Activated CD8-positive, alpha-beta T cell treated with anti-CD3 and anti-CD28 coated beads for 36 hours (primary cell): ENCODE measurements at places on chromosomes 2 and 18. TPM values are rescaled to one million over a fixed set of nuclear protein-coding genes. Genes with fewer than 3 reads are reported as not detected.
A peak's percentile ranks its signal among the peaks of the same experiment; 100 is the strongest.

DNA sequence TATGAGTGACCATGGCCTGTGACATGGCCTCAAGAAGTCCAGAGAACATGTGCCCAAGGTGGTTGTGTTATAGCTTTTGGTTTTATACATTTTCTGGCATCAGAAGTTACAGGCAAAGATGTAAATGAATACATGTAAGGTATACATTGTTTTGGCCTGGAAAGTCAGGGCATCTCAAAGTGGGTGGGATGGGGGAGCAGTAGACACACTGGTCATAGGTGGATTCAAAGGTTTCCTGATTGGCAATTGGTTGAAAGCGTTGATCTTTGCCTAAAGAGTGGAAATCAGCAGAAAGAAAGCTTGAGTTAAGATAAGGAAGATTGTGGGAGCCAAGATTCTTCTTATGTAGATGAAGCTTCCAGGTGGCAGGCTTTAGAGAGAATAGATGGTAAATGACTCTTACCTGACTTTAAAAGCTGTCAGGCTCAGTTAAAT is 62.1 kb upstream of the DYNAP start:
- H3K36me3 ChIP-seq, result no peaks in the 10 kb centered on the region
- H3K27ac ChIP-seq, result no peak overlapping the region
- no peak for DNase-seq
- peaks cover 5% of the 10 kb centered on the region for H3K27me3 ChIP-seq
- H3K4me1 ChIP-seq, result no peaks in the 10 kb centered on the region
- H3K4me3 ChIP-seq, result no peak overlapping the region

CXCR2 gene
- 0.27 TPM for total RNA-seq

- DNase-seq, result peak; percentile 73
- H3K4me3 ChIP-seq, result peak overlapping the region; percentile 90
- peaks cover 31% of the 10 kb centered on the region for H3K4me1 ChIP-seq
- peak overlapping the region; percentile 91 for H3K27ac ChIP-seq
- H3K36me3 ChIP-seq, result peaks cover 28% of the 10 kb centered on the region
Measured at GRCh38 chr18:80033181-80034067, 810 bp upstream of the RBFA start.

GRCh38 chr2:11790228-11790627 is 43.8 kb downstream of the LPIN1 start:
- no peak for DNase-seq
- no peaks in the 10 kb centered on the region for H3K27me3 ChIP-seq
- no peaks in the 10 kb centered on the region for H3K4me1 ChIP-seq
- H3K27ac ChIP-seq, result no peak overlapping the region
- no peak overlapping the region for H3K4me3 ChIP-seq

ZNF521 gene
- total RNA-seq, result not detected

RAB27B gene
- total RNA-seq, result not detected

STARD6 gene
- not detected for total RNA-seq

DNA sequence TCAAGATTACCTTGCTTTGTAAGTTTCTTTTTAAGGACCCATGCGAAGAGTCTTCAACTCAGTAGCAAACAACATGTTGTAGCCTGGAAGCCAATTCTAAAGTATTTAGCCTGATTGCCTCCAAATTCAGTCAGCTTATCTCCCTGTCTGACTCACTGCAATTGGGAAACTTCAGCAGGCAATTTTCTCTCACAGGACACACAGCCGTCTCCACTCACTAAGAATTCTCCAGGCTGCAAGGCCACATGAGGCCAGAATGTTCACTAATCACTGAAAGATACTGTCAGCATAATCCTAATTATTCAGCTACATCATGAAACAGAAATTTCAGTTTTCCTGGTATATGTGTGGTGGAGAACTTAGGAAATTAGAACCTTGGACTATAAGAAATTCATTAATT is 78.1 kb upstream of the PDE1A start:
- H3K27me3 ChIP-seq, result no peaks in the 10 kb centered on the region
- H3K4me3 ChIP-seq, result no peak overlapping the region
- no peak overlapping the region for H3K27ac ChIP-seq
- no peaks in the 10 kb centered on the region for H3K36me3 ChIP-seq
- no peaks in the 10 kb centered on the region for H3K4me1 ChIP-seq

CDH2 gene
- not detected for total RNA-seq

GRCh38 chr18:77161383-77161782 is 28.8 kb upstream of the MBP start:
- H3K27ac ChIP-seq, result no peak overlapping the region
- DNase-seq, result no peak
- peaks cover 3% of the 10 kb centered on the region for H3K27me3 ChIP-seq
- H3K4me1 ChIP-seq, result peaks cover 6% of the 10 kb centered on the region
- H3K4me3 ChIP-seq, result no peak overlapping the region
- no peaks in the 10 kb centered on the region for H3K36me3 ChIP-seq

GRCh38 chr18:36499938-36500337 is 202.4 kb downstream of the FHOD3 start:
- no peak overlapping the region for H3K27ac ChIP-seq
- H3K4me1 ChIP-seq, result peaks cover 5% of the 10 kb centered on the region
- H3K4me3 ChIP-seq, result no peak overlapping the region
- H3K27me3 ChIP-seq, result peaks cover 7% of the 10 kb centered on the region

SPATS2L gene
- 5.7 TPM for total RNA-seq

RSAD2 gene
- total RNA-seq, result 3.7 TPM

DNA sequence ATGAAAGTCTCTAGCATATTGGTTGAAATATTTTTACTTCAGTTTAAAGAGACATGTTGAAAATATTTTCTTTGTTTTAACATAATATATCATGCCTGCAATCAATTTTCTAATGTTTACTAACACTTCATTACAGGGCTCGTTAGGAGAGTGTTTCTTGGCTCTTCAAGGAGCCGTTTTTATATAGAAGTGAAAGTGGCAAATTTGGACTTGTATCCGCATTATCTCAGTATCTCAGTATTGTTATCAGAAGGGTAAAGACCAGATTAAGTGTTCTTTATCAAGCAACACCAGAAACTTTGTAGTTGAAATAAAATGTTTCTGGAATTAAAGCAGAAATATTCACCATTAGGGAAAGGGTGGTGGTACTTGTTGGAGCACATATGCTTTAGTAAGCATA is 97.8 kb downstream of the BABAM2 start:
- no peak for DNase-seq
- peaks cover 44% of the 10 kb centered on the region for H3K4me1 ChIP-seq
- peak overlapping the region; percentile 80 for H3K27ac ChIP-seq
- H3K36me3 ChIP-seq, result peaks cover 37% of the 10 kb centered on the region
- no peak overlapping the region for H3K4me3 ChIP-seq

EMILIN1 gene
- total RNA-seq, result 0.63 TPM

- peaks cover 6% of the 10 kb centered on the region for H3K4me1 ChIP-seq
- no peaks in the 10 kb centered on the region for H3K27me3 ChIP-seq
- peaks cover 4% of the 10 kb centered on the region for H3K36me3 ChIP-seq
- H3K27ac ChIP-seq, result no peak overlapping the region
Measured at GRCh38 chr2:62118160-62118559, 77.8 kb upstream of the B3GNT2 start.

ALPI gene
- not detected for total RNA-seq

GRCh38 chr2:24814516-24814915 is 21.3 kb downstream of the CENPO start:
- DNase-seq, result no peak
- no peak overlapping the region for H3K27ac ChIP-seq
- H3K4me1 ChIP-seq, result no peaks in the 10 kb centered on the region
- no peak overlapping the region for H3K4me3 ChIP-seq
- no peaks in the 10 kb centered on the region for H3K27me3 ChIP-seq
- peaks cover 55% of the 10 kb centered on the region for H3K36me3 ChIP-seq

- no peak overlapping the region for H3K4me3 ChIP-seq
- H3K27me3 ChIP-seq, result no peaks in the 10 kb centered on the region
Measured at GRCh38 chr2:174870787-174871186, 106.5 kb upstream of the CHRNA1 start.

DNA sequence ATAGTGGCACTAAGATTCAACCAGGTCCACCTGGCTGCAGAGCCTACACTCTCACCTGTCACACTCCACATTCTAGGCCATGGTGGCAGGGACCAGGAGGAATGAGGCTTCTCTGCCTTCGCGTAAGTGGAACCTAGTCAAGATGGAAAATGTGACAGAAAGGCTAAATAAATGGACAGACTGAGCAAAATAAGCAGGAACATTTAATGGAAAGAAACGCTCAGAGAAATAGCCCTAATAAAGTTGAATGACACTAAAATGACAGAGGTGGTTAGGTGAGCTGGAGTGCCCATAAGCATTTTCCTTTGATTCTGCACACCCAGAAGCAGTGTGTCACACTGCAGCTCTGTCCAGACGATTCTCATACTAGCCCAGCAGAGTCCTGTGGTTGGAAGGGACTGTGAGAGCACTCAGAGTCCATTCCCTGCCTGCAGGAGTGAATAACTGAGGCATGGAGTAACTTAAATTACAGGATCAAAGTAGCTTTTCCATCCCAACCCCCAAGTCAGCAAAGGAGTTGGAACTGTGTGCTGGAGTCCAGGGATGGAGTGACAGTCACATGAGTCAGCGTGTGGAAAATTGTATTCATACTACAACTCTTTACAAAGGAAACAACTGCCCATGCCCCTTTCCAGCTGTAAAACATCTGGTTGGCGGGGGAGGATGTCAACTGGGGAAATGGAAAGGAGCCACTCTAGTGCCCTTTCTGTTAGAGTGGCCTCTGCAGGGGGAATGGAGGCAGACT is 105.4 kb upstream of the LGALSL start:
- H3K27ac ChIP-seq, result no peak overlapping the region
- no peaks in the 10 kb centered on the region for H3K4me1 ChIP-seq
- H3K36me3 ChIP-seq, result no peaks in the 10 kb centered on the region
- H3K4me3 ChIP-seq, result no peak overlapping the region
- no peak for DNase-seq

- no peaks in the 10 kb centered on the region for H3K36me3 ChIP-seq
- DNase-seq, result peak; percentile 92
- no peaks in the 10 kb centered on the region for H3K27me3 ChIP-seq
- no peak overlapping the region for H3K4me3 ChIP-seq
- peaks cover 19% of the 10 kb centered on the region for H3K4me1 ChIP-seq
Measured at GRCh38 chr2:37832590-37833197, 92.4 kb upstream of the RMDN2 start.

DNA sequence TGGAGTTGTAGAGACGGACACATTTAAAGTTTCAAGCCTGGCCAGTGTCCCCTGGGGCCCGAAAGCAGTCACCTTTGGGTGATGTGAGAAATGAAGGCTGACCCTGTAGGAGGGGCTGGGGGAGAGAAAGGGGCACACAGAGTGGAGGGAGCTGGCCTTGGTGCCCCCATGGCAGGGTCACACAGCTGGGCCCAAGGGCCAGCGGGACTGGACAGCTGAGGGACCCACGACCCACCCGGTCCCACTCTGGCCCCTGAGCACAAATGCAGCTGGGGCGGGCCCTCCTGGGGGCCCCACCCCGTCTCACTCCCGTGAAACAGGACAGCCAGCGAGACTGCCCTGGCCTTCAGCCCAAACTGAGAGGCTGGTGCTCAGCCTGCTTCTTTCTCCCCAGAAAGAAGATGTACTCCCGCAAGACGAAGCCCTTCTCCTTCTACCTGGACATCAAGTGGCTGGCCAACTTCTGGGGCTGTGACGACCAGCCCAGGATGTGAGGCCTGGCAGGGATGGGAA is 6.1 kb downstream of the AGXT start:
- no peak for DNase-seq
- H3K4me1 ChIP-seq, result no peaks in the 10 kb centered on the region
- H3K27ac ChIP-seq, result no peak overlapping the region
- H3K36me3 ChIP-seq, result no peaks in the 10 kb centered on the region

DNA sequence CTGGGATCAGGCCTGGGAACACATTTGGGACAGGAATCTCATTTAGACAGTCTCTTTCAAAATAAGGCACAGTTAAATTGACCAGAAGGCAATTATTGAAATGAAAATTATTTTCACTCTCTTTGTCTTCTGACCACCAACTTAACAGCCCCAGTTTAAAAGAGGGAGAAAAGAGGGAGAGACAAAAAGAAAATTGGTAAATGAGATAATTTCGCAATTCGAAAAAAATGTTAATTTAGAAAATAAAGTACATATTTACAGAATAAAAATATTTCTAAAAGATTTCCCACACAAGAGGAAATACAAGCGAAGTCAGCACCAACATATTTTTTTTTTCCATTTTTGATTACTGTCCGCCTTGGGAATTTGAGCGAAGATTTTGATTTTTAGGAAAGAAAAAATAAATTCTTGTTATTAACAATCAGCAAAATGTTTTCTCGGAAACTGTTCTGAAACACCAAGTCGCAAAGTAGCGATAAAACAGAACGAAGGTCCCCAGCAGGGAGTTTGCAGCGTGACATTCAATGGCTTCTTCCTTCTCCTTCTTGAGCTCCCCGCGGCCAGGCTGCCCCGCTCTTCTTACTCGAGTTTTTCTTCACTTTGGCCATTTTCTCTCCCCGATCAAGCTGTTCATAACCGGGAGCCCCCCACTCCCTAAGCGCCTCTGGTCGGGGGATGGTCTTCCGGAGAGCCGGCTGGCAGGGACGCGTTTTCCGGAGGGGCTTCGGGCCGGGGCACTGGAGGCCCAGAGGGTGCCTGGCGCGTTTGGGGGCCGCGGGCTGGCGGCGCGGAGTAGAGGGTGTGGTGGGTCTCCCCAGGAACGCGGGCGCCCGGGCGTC is 5.0 kb downstream of the SP9 start:
- no peak overlapping the region for H3K27ac ChIP-seq
- peaks cover 34% of the 10 kb centered on the region for H3K4me1 ChIP-seq
- no peaks in the 10 kb centered on the region for H3K36me3 ChIP-seq
- no peak for DNase-seq

DNA sequence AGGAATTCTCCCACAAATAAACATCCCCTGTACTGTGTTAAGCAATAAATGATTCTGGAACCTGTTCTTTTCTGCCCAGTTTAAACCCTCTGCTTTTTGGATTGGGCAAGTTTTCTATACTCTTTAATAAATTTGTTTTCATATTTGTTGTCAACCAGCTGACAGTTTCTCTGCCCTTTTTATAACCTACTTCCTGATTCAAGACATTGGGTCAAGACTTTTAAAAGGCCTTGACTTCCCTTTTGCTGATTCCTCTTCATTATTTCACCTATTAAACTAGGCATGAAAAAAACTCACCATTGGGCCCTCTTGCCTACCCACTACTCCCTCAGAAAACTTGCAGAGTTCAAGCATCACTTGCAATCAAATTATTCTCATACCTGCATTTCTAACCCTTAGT is 459.5 kb downstream of the ARHGAP15 start:
- DNase-seq, result no peak
- no peaks in the 10 kb centered on the region for H3K27me3 ChIP-seq
- H3K27ac ChIP-seq, result no peak overlapping the region
- H3K4me1 ChIP-seq, result peaks cover 14% of the 10 kb centered on the region

GDF7 gene
- total RNA-seq, result not detected

CYRIA gene
- total RNA-seq, result 0.72 TPM

HOXD9 gene
- total RNA-seq, result not detected

UGT1A3 gene
- not detected for total RNA-seq

ELOA2 gene
- not detected for total RNA-seq

DNA sequence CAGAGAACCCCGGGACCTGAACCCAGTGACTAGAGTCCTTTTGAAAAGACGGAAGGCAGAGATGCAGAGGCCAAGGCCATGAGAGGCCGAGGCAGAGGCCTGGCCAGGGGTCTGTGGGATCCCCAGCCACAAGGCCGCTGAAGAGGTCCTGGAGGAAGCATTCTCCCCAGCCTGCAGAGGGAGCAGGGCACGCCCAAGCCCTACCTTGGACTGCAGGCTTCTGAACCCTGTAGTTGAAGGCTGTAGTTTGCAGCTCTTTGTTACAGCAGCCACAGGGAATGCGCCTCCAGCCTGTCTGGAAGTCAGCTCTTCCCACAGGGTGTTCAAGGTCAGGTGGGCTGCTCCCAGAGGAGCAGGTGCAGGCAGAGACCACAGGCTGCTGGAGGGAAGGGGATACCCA is 22.1 kb upstream of the PXDN start:
- H3K4me3 ChIP-seq, result no peak overlapping the region
- no peaks in the 10 kb centered on the region for H3K36me3 ChIP-seq
- peaks cover 2% of the 10 kb centered on the region for H3K27me3 ChIP-seq

GRCh38 chr2:109129356-109129920 is 433 bp downstream of the SH3RF3 start:
- peak overlapping the region; percentile 57 for H3K4me3 ChIP-seq
- H3K4me1 ChIP-seq, result peaks cover 56% of the 10 kb centered on the region
- peak; percentile 43 for DNase-seq
- H3K27ac ChIP-seq, result no peak overlapping the region
- H3K27me3 ChIP-seq, result peaks cover 17% of the 10 kb centered on the region
- H3K36me3 ChIP-seq, result no peaks in the 10 kb centered on the region
